ENCODE measurements at places on chromosomes 3 and 15.

DNA sequence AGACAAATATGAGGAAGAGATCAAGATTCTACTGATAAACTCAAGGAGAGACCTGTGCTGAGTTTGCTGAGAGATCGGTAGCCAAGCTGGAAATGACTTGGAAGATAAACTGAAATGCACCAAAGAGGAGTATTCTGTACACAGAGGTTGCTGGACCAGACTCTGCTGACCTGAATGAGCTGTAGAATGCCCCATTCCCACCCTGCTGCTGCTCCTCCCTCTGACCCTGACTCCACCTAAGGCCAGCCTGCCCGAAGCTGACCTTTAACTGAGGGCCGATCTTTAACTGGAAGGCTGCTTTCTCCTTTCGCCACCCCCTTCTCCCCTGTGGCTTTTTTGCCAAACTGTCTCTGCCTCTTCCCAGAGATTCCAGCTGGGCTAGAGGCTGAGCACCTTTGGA is 34.6 kb downstream of the CDIN1 start:
- no peak for DNase-seq

GRCh38 chr3:71026634-71027578 is 556.6 kb downstream of the FOXP1 start:
- no peak for DNase-seq

- no peak for DNase-seq
Observed at GRCh38 chr15:45588219-45588875, 1.2 kb downstream of the BLOC1S6 start.

DNA sequence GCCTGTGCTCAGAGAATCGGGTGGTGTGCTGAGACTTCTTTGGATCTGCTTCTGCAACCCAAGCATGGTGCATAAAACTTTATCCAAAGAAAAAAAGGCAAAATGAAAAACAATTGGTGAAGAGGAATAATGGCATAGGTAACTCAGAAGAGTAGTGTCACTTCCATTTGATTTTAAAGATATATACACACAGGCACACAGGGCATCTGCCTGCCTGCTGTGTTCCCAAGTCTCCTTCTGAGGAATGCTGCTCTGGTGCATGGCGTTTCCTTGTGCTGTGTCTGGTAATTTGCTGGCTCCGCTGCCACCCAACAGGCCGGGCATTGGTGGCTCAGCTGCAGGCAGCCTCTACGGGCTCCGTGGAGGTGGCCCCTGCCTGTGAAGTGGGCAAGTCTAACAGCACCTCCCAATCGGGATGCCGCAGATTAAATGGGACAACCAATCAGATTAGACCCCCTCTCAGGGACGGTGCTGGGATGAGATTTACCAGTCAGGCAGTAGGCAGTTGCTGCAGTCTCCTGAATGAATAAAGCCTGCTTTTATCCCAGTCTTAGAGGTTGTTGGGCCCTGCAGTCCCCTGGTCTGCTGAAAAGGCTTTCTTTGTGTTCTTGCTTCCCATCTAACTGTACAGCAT is 253.7 kb upstream of the RASGRP1 start:
- no peak for DNase-seq

- DNase-seq = no peak
Observed at GRCh38 chr15:92656089-92656488, 514 bp upstream of the FAM174B start.

DNA sequence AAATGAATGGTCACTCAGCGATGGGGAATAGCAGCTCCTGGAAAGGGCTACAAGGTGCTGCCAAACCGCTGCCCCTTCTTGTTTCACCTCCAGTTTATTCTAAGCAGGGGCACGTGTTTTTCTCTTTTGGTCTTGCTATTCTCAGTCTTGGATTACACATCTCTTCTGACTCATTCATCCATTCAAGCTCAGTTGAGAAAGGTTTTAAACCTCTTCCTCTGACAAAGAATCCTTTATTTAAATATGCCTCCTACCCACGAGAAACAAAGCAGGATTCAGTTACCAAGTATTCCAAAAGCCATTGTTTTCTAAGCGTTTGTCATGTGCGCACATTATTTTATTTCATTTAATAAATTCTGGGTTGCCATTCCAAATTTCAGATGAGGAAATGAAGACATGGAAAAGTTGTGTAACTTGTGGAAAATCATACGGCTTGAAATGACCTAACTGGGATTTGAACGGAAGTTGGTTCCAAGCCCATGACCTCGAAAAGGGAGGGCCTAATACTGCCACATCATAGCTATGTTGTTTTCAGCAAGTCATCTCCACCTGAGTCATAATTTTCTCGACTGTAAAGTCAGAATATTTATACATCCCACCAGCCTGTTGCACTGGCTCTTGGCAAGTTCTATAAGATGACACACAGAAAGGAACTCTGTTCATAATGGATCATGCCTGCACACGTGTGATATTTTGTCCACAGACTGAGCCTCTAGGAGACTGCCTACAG is 292.0 kb upstream of the SLCO3A1 start:
- no peak for DNase-seq

DNA sequence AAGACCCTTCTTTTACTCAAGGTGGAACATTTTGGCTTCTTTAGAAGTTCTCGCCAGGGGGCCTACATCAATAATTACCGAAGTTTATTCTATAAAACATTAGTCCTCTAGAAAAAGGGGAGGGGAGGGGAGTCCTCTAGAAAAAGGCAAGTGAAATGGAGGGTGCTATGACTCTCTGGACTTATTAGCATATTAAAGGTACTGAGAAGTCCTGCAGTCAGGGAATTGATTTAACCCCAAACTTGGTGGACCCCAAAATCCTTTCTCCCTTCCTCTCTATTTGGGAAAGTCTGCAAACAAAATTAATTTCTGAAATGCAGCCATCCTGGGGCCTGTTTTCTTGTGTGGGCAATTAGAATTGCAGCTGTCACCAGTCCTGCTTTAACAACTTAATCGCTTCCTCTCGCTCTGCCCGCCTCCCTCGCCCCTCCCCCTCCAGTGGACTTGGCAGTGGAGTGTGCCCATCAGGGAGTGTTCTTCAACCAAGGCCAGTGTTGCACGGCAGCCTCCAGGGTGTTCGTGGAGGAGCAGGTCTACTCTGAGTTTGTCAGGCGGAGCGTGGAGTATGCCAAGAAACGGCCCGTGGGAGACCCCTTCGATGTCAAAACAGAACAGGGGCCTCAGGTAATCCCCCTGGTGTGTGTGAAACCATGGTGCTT is 18.9 kb upstream of the LRRK1 start:
- no peak for DNase-seq

- DNase-seq = no peak
Observed at GRCh38 chr3:183533412-183534132, 21.9 kb downstream of the KLHL6 start.

DNA sequence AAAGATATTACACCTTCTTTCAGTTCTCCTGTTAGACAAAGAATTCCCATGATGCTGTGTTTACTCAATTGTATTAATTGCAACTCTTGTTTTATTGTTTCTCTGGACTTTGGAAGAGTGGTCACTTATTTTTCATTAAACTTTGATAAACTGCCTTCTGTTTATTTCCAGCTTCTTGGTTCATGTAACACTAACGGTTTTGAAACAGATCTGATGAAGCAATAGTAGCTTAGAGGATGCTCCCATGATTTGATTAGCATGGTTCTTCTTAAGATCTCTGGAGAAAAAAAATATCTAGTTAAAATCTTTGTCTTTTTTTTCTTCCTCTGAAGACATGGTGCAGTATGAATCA is 90.1 kb downstream of the FNDC3B start:
- no peak for DNase-seq

DNA sequence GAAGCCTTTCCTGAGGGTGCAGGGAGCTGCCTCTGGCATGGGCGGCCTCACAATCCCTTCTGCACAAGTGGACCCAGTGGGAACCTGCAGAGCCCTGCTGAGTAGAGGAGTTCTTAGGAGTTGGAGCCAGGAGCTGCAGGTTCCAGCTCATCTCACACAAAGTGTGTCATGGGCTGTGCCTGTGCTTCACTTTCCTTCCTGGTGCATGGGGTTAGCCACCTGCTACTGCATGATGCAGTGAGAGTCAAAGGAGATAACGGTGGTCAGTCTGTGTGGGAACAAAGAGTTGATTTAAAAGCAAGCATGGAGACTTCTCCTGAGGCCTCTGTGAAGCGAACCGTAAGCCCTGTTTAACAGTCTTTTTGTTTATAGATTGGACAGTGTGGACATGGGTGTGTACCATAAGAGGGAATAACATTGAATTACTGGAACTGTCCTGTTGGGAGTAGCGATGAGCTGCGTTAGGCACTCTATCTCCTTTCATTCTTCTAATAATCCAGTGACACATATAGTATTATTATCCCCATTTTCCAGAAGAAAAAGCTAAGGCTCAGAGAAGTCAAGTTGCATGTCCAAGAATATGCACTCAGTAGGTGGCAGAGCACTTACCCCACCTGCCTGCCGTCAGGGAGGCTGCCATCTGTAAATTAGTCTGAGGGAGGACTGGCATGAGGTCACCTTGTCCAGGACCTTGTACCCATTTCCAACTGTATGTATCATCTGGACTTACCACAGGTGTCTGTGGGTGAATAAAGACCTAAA is 68.7 kb upstream of the PRR23C start:
- no peak for DNase-seq

DNA sequence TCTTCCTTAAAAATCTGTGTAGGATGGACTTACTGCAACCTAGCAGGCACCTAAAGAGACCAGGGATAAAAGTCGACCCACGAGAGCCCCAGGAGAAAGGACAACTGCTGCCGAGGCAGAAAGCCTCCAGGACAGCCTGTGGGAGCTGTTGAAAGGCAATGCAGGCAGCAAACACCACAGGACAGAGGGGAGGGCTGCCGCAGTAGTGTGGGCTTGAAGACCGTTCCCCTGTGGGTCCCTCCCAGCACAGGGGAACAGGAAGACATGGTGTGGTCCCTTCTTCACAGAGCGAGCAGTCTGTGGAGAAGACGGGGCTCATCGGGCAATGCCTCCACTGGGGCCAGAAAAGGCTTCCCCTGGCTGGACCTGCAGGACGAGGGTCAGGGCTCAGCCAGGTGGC is 58.5 kb upstream of the GATA2 start:
- no peak for DNase-seq

DNA sequence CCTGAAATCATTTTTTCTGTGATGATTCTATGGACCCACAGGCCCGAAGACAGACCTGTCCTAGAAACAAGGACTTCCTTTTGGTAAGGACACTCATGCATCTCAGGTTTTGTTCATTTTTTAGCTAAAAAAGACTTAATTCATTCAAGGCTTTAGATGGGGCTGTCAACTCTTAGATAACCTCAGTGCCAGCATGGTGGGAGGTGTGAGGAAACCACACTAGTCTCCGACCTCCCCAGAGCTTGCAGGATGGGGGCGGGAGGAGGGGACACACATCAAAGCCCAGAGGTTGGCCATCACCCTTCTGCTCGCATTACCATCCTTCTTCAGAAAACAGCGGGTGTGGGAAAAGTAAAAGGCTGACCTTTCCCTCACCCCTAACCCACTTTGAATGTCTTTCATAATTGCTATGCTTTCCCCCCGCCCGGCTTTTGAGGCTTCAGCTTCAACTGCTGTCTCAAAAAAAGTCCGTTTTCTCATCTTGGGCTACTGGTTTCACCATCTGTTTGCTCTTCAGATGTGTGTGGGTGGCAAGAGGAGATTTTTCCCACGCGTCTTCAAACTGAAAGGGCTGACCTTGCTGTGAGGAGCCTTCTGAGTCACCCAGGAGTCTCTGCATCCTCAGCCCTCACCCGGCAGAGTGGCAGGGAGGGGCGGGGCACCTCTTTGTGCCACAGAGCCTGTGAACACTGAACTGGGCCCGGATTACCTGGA is 27.6 kb upstream of the CXCR6 start:
- peak; percentile 59 for DNase-seq

- no peak for DNase-seq
Observed at GRCh38 chr3:58005669-58006068, 2.6 kb upstream of the FLNB start.

DNA sequence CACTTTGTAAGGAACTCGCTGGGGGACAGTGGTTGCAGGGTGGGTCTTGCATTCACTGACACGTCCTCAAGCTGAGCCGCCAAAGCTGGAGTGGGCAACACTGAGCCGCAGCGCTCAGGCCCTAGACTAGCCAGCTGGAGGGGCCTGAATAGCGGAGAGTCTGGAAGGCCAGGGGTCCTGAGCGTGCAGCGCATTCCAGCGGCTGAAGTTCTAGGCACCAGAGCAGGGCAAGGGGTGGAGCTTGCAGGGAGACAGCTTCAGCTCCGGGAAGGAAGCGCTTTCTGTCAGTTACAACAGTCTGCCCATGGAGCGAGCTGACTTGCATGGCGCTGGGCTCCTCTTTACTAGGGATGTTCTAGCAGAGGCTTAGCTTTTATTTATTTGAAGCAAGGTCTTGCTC is 2.7 kb downstream of the MAP6D1 start:
- DNase-seq = no peak

GRCh38 chr3:2771193-2771592 is 339.0 kb downstream of the IL5RA start:
- DNase-seq = no peak

GRCh38 chr15:81002331-81003096 is 1.8 kb downstream of the TLNRD1 start:
- no peak for DNase-seq

DNA sequence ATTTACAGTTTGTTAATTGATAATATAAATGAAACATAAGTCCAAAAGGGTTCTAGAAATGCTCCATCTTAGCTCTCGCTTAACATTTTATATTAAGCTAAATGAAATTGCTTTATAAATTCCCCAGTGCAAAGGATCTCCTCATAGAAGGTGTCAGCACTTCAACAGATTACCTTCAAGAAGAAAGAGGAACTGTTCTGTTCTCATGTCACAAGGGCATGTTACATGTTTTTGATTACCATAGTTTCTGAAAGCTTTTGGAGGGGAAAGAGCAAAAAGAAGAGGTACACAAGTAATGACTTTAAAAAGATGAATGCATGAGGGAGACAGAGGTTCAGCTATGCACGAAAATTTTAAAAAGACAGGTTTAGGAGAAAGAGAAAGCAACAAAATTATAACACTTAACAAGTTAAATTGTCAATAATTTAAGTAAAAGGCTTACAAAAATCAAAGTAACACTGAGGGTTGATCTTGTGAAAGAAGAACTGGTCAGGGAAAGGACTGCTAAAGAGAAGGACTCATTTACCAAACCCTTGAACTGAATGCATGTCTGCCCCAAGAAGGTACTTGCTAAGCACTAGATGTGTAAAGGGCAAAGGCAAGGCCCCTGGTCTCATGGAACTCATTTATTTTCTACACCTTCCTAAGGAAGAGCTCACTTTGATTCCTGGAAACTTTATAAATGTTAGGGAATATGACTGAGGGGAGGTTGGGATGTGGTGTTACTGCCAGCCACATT is 45.1 kb downstream of the CCDC191 start:
- no peak for DNase-seq

- DNase-seq = no peak
Observed at GRCh38 chr3:114504941-114505628, 211.3 kb downstream of the TIGIT start.

GRCh38 chr3:142086581-142087090 is 62.7 kb downstream of the TFDP2 start:
- DNase-seq = no peak

- DNase-seq = no peak
Observed at GRCh38 chr3:171753025-171753472, 57.2 kb downstream of the PLD1 start.

GRCh38 chr3:15043408-15044171 is 21.5 kb downstream of the MRPS25 start:
- no peak for DNase-seq

GRCh38 chr3:110459021-110459420 is 612.6 kb upstream of the NECTIN3 start:
- DNase-seq = no peak

All from stimulated activated CD8-positive, alpha-beta memory T cell treated with anti-CD3 and anti-CD28 coated beads, Interleukin-2, amount 100 ng/mL, for 1 hour (primary cell).